NCI-H1417 treated with DMSO at 0.1 percent for 48 hours (cell line): ENCODE measurements at places on chromosomes 7 and 10.

DNA sequence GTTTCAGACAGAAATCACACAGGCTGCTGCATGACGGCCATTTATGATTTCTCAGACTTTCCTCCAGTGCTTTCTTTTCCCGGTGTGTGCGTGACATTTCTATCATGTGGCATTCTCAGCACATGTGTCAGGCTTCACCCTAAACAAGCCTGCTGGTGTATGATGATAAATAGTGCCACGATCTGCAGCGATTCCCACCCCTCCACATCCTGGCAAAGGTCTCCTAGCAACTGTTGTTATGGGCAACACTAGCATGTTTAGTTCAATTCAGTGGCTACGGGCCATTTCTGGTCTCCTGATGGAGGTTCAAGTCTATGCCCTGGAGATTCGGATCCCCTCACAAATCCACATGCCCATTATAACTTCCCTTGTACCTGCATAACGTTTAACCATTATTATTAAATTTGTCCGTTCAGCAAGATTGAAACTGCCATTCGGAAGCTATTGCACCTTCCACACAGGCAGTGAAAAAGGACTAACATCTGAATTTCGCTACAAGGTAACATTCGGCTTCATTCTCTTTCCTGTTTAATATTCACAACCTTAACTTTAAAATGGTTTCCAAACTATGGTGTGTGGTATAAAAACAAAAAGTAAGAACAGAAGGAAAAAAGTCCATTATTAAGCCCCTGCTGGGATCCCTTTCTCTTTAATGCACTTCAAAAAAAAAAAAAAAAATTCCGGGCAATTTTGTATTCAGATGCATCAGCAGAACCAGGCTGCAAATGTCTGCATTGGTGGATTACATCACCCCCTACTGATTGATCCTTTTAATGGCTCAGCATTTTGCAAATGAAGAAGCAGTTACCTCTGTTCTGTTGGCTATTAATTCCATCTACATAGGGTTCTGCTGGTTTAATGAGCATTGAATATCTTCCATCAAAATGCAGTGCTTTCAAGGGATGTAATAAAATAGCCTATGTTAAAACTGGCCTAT is 90.2 kb downstream of the FRMD4A start:
- peak; percentile 29 for DNase-seq

DNA sequence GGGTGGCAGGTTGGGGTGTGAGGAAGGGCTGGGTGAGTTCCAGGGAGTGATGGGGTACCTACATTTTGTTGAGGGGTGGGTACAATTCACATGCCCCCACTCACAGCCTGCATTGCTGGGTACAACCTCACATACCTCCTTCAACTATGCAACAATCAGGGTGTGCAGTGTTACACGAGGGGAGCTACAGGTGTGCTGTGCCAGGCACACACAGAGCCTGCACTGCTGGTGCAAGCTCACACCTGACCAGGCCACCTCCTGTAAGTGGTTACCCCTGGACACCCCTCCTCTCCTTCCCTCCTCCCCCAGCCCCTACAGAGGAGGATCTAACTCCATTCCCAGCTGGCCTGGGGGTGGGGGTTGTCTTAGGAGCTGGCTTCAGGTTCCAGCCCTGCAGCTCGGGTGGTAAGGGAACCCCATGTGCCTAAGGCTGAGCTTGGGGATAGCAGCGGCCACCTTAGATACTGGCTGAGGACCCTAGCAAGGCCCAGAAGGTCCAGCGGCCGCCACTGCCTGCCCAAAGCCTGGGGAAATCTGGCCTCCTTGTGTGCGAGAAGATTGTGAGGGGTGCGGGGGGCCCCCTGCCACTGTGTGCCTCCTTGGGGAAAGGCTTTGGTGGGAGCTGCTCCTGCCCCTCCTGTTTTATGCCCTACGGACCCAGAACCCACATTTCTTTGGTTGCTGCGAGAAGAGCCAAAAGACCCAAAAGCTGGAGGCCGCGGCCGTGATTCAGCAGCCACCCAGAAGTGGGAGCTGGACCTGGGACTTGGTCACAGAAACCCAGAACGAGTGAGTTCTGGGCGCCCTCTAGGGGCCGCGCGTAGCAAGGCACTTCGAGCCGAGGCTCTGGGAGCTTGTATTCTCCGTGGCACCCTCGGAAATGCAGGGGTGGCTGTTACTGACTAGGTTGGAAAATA is 10.8 kb downstream of the TLX1 start:
- no peak for DNase-seq

DNA sequence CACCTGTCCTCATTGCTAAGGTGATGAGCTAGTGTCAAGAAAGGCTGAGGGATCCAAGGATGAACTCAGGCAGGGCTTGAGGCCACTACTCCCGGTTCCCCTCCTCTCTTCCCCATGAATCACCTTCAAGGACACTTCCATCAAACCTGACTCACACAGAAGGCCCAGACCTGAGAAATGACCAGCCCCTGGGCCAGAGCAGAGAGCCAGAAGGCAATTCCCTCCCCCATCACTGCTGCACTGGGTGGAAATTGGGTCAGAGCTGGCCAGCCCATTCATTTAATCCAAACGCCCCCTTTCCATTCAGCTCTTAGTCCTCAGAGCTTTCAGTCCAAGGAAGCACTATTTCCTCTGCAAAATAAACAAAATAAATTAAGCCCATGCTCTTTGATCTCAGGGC is 182.0 kb downstream of the KCNMA1 start:
- DNase-seq: no peak

- DNase-seq: no peak
Measured at GRCh38 chr10:121678631-121679174, 80.5 kb upstream of the FGFR2 start.

DNA sequence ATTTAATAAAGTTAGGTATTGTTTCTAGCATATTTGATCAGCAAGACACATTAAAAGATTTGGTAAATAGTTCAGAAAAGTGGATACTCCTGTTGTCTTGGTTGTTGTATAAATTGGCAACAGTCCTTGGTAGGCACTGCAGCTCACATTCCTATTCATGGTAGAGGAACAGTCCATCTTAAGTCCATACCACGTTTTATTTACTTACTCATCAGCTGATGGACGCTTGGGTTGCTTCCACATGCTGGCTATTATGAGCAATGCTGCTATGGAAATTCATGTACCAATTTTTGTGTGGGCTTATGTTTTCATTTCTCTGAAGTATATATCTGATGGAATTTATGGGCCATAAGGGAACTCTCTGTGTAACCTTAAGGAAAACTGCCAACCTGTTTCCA is 43.3 kb downstream of the C10orf120 start:
- no peak for DNase-seq

GRCh38 chr10:5697342-5697741 is 12.7 kb downstream of the TASOR2 start:
- no peak for DNase-seq

DNA sequence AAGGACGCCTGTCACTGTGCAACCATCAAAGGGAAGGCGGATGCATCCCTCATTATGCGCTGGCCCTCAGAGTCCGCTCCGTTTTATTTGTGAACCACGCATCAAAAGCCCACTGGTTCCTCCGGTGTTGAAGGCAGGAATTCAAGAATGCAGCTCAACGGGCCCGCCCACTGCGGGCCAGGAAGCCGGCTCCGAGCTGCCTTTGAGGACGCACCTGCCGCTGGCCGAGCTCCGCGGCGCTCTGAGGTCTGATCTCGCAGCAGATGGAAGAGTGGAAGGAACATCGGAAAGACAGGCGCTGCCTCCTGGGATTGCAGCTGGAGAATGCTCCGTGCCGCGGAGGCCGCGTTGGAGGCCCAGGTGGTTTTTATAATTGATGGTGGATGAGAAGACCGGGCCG is 56.9 kb upstream of the ADGRA1 start:
- DNase-seq: no peak

GRCh38 chr7:73850781-73851207 is 8.5 kb upstream of the METTL27 start:
- DNase-seq: no peak

- DNase-seq: no peak
Measured at GRCh38 chr10:48508791-48509772, 95.8 kb downstream of the ARHGAP22 start.

GRCh38 chr7:65404020-65404419 is 30.4 kb downstream of the ZNF92 start:
- no peak for DNase-seq

DNA sequence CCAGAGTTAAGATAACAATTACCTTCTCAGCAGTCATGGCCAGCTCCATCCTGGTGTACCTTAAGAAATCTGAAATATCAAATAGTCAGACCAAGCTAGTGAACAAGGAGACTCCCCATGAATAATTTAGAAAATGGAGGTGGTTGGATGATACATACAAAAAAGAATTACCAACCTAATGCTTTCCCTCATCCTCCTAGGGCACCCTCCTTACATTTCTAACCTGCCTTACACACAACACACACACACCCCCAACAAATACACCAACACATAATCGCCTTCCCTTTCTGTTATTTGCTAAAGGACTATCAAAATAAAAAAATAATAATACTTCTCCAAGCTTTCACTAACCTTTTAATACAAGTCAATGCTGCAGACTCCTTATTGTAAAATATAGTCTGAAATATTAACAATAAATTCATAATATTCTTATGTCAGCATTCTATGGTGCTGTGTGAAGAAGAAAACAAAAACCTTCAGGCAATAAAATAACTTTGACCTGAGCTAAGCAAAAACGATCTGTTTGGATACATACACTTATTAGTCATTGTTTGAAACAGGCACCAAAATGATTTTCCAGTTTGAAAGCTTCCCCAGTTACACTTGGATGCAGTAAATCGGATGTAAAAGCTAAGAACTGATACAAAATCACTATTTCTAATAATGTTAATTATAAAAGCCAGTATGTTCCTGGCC is 3.4 kb downstream of the TWIST1 start:
- DNase-seq: no peak

DNA sequence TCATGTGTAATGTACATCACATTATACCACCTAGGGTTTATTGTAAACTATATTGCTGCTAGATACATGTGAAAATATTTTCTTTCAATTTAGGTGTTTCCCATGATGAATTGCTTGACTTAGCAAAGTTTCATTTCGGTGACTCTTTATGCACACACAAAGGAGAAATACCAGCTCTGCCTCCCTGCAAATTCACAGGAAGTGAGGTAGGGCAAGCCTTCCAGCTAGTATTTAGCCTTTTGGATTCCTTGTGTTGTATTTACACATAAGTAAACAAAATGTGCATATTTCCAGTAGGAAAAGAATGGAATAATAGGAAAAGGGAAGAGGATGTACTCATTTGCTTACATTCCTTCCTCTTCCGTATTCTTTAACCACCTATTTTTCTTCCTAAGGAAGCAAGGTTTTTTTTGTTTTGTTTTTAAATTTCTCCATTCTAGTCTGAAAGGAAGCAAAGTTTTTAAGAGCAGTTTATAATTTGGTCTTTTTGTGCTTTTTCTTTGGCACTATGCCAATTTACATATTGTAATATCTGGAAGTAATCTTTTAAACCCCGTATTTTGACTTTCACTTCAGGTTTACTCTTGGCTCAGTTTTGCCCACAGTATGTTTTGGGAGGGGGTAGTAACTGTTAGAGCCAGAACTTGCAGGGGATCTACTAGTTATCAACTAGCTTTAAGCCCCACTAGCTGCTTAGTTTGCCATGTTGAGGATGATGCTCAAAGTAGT is 10.4 kb downstream of the PMPCB start:
- DNase-seq: no peak

GRCh38 chr10:129962872-129963640 is 1.0 kb downstream of the EBF3 start:
- no peak for DNase-seq

GRCh38 chr10:36220151-36220550 is 578.1 kb upstream of the FZD8 start:
- DNase-seq: no peak

DNA sequence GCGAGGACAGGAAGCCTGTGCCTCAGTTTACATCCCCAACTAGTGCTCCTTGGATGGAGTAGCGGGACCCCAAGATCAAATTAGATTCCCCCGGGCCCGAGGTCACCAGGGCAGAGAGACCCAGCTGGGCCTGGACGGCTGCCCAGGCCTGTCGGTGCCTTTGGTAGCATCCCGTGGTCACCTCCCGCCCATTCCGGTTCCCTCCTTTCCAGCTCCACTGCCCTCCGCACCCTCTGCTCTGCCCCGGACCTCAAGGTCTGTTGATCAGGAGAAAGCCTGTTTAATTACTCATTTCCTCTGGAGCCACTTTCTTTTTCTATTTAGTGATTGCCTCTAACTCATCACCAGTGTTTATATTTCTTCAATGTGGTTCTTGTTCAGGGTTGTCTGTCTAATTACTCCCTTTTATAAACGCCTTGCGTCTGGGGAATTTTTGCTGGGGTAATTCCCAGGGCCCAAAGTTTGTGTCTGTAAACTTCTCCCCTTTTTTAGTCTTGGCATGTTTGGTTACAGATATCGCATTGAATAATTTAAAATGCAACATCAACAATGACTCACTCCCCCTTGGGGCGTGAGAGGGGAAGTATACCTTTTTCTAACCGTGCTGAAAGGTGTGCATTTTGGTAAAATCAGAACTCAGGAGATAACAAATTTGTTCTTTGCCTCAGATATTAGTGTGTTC is 1.9 kb downstream of the FOXK1 start:
- DNase-seq: no peak

GRCh38 chr10:49096890-49097445 is 18.4 kb downstream of the VSTM4 start:
- no peak for DNase-seq

DNA sequence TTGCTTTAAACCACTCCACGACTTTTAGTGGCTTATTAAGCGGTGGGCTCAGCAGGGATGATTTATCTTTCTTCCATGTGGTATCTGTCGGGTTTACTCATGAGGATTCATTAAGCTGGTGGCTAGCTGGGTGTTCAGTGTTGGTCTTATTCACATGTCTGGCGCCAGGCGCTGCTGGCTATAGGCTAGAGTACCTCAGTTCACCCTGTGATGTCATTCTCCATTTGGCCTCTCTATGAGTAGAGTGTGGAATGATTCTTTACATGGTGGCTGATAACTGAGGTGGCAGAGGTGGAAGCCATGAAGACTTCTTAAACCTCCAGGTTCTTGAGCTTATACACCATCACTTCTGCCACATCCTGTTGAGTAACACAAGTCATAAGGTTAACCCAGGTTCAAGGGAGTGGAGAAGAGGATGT is 115.4 kb downstream of the MLLT10 start:
- DNase-seq: no peak

GRCh38 chr7:155208681-155209477 is 88.8 kb upstream of the INSIG1 start:
- DNase-seq: no peak

DNA sequence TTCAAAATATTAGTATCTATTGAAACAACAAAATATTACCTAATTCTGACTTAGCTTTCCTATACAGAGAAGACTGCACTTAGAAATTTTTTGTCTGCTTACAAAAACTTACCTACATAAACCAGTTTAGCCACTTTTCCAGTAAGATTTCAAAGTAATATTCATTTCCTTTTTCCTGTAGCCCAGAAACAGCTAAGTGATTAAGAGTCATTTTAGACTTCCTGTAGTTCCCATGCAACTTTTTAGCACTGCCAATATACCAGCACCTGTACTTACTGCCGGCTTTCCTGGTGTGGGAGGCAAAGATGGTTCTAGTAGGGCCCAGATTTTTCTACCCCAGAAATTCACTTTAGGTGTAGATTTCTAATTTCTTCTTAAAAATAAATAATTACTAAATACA is 21.8 kb downstream of the NT5C2 start:
- no peak for DNase-seq

DNA sequence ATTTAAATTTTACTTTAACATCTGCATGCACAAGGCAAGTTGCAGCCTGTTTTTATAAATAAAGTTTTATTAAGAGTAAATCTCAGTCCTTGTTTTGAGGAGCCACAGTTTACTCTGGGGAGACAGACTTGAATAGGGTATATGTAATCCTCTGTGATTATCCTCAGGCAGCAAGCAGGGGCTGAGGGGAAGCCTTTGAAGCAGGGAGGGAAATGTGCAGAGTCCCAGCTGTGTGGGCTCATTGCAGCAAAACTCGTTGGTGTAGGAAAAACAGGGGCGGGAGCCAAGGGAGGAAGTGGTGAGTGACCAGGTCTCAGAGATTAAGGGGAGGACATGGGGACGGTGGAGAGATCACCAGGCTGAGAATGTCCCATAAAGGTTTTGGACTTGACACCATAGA is 34.3 kb upstream of the SMC3 start:
- DNase-seq: no peak
